ENCODE measurements at places on chromosomes 5 and 9.

GRCh38 chr5:44332285-44332971, 56.8 kb downstream of the FGF10 start:
- DNase-seq, result no peak

DNA sequence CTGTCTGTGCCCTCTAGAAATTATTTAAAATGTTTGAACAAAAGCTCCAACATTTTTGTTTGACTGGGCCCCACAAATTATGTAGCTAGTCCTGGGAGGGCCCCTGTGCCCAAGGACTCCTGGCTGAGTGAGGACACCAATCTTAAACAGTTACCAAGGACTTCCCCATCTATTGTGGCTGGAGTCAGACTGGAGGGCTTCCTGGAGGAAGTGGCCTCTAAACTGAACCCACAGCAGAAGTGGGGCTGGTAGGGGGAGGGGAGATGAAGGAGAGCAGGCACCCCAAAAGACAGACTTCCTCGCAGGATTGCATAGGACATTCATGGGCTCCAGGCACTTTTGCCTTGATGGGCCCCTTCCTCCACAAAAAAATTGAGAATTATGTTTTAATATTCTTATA, 8.1 kb downstream of the ADAMTS13 start:
- no peak for DNase-seq

DNA sequence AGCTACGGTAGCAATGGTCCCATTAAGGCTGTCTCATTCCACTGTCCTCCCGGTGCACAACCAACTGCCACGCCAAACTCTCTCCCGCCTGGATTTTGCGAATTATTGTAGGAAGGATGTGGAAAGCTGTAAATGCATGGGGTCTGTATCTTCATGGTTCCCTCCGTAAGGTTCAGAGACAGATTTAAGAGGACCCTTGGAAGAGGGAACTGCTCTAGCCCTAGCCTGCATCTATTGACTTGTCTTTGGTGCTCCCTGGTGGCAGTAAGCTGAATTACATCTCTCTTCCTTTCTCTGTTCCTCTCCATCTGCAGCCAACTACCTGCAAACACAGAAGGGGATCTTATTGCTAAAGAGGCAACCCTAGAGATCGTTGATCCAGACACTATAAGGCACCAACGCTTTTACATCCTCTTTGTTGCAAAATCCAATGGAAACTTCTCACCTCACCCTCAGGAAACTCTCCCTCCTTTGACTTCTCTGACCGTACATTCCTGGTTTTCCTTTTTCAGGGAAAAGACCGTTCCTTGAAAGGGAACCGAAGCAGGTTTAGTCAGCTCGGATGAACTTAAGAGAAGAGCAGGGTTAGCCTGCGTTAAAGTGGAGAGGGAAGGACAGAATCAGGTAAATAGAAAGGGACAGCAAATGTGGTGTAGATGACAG, 11.9 kb downstream of the CAPSL start:
- DNase-seq, result peak; percentile 37

- no peak for DNase-seq
These were observed 61.6 kb downstream of the NSG2 start for GRCh38 chr5:174106997-174107655.
